ENCODE measurements at places on chromosomes 2 and 18.

DNA sequence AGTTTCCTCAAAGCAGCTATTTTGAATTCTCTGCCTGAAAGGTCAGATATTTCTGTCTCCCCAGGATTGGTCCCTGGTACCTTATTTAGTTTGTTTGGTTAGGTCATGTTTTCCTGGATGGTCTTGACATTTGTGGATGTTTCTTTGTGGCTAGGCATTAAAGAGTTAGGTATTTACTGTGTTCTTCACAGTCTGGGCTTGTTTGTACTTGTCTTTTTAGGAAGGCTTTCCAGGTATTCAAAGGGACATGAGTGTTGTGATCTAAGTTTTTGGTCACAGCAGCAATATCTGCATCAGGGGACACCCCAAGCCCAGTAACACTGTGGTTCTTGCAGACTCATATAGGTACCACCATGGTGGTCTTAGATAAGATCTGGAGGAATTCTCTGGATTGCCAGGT is 11.8 kb downstream of the MYO3B start:
- DNase-seq, result no peak

DNA sequence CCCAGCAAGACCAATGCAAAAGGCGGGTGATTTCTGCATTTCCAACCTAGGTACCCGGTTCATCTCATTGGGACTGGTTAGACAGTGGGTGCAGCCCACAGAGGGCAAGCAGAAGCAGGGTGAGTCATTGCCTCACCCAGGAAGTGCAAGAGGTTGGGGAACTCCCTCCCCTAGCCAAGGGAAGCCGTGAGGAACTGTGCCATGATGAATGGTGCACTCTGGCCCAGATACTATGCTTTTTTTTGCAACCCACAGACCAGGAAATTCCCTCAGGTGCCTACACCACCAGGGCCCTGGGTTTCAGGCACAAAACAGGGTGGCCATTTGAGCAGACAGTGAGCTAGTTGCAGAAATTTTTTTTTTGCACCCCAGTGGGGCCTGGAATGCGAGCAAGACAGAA is 662.6 kb upstream of the ACVR2A start:
- DNase-seq, result no peak

- DNase-seq, result no peak
Observed at GRCh38 chr2:182586426-182586825, 129.6 kb upstream of the DNAJC10 start.

- no peak for DNase-seq
Observed at GRCh38 chr2:232541961-232542714, 2.6 kb downstream of the CHRNG start.

DNA sequence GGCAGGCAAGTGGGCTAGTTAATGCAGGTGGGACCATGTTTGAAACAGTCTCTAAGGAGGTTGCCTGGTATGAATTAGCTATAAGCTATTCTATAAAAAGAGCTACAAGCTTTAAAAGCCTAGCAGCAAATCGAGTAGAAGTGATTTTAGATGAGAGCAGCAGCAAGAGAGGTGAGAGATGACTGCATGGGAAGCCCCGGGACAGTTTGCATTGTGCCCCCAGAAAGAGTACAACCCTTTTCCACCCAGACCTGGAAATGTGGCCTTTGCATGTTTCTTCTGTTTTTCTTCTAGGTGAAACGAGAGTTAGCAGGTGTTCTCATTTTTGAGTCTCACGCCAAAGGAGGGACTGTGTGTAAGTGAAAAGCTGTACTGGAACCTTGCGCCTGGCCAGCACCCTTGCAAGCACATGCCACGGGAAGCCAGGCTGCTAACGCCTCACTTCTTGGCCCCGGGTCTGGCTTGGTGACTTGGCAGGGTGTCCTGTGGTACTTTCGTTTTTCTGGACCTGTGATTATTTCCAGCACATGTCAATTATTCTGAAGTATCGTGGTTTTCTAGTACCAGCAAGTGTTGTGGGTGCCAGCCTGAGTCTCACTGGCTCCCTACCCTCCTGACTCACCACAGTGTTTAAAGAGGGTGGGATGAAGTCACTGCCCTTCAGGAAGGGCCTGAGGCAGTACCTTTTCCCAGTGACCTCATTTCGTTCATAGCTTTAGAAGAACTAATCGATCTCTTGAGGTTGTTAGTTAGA is 90.3 kb upstream of the MAP3K20 start:
- DNase-seq, result no peak

GRCh38 chr2:63163161-63163820 is 112.7 kb downstream of the OTX1 start:
- DNase-seq, result no peak

- DNase-seq, result no peak
Observed at GRCh38 chr2:128259585-128259984, 59.1 kb downstream of the HS6ST1 start.
